ENCODE measurements at places on chromosomes 6 and 20.
A peak's percentile ranks its signal among the peaks of the same experiment; 100 is the strongest.

GRCh38 chr6:137133122-137133521, 40.3 kb downstream of the IL22RA2 start:
- no peak for DNase-seq

- DNase-seq: peak; percentile 19
Observed at GRCh38 chr20:13302647-13303450, 81.8 kb downstream of the ISM1 start.

DNA sequence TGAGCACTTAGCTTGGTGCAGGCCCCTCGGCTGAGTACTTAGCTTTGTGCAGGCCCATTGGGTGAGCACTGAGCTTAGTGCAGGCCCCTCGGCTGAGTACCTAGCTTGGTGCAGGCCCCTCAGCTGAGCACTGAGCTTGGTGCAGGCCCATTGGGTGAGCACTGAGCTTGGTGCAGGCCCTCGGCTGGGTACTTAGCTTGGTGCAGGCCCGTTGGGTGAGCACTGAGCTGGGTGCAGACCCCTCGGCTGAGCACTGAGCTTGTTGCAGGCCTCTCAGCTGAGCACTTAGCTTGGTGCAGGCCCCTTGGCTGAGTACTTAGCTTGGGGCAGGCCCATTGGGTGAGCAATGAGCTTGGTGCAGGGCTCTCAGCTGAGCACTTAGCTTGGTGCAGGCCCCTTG, 387.1 kb downstream of the THBS2 start:
- DNase-seq: no peak

DNA sequence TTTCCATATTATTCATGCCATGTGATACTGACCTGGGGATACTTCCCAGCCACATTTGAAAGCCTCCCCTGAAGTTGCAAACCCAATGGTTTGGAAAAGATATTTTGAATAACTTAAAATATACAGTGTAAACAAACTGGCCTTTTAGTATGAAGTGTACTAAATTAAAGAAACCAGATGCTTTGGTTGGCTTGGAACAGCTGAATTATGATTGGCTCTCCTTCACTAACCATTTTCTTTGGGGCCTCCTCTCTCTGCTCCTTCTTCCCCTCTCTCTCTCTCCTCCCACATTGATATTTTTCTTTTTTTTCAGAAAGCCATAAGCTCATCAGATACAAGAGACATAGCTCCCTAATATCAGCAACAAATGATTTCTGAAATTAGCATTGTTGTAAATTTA, 166.6 kb downstream of the MTFR2 start:
- no peak for DNase-seq

Data from progenitor cell of endocrine pancreas (in vitro differentiated cells).